B cell (primary cell): ENCODE measurements at places on chromosomes 16 and 17. TPM values are rescaled to one million over a fixed set of nuclear protein-coding genes. Genes with fewer than 3 reads are reported as not detected.

Gene GP2
- not detected in 2 replicates for polyA plus RNA-seq

Gene KRT12
- not detected in 2 replicates for polyA plus RNA-seq

Gene B3GNT9
- polyA plus RNA-seq, result 2.4 and 2.5 TPM in 2 replicates

Gene ZNF750
- not detected in 2 replicates for polyA plus RNA-seq

Gene FOXK2
- polyA plus RNA-seq, result 16.5 and 19.7 TPM in 2 replicates
